Prostate gland (tissue), 2 donors: ENCODE measurements at places on chromosomes 2 and 18.

GRCh38 chr2:193980599-193980998, 1676.4 kb upstream of the SLC39A10 start:
- no peak for DNase-seq

- no peak for DNase-seq
These were observed 7.2 kb upstream of the PUM2 start for GRCh38 chr2:20357638-20358389.

GRCh38 chr2:89850881-89851582, 1159.6 kb downstream of the RPIA start:
- no peak for DNase-seq

- DNase-seq = no peak
These were observed 102.9 kb downstream of the TANC1 start for GRCh38 chr2:159071190-159071915.

DNA sequence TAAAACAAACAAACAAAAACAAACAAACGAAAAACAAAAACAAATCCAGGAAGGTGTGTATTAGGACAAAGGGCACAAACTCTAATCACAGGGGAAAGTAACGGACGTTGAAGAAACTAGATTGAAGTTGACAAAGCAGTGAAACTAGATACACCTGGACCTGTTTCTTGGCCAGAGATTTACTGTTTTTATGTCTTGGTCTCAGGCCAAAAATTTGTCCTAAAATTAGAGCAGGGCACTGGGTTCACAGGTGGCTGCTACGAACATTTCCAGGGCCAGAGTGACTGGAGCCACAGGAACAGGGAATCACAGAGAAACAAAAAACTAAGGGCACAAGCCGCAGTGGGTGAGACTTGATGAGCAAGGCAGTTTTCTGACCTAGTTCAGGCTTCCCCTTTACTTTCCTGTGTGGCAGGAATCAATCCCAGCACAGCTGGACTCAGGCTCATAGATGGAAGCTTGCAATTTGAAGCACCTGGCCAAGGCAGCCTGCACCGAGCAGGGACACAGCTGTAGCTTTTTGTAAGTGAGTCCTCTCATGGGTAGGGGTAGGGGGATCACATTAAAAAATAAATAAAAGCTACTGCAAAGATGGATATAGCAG, 329.4 kb downstream of the DLGAP1 start:
- no peak for DNase-seq

- no peak for DNase-seq
These were observed 485.4 kb downstream of the TNS1 start for GRCh38 chr2:217517402-217517801.

GRCh38 chr18:49094979-49095632, 144.3 kb upstream of the SMAD7 start:
- no peak for DNase-seq

DNA sequence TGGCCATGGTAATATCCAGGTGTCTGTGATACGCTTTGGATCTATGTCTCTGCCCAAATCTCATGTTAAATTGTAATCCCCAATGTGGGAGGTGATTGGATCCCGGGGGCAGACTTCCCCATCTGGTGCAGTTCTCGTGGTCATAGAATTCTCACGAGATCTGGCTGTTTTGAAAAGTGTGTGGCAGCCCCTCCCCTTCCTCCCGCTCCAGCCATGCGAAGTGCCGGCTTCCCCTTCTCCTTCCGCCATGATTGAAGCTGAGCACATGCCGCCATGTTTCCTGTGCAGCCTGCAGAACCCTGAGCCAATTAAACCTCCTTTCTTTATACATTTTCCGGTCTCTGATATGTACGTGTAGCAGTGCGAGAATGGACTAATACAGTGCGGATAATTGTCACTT, 42.5 kb downstream of the GPC1 start:
- DNase-seq = no peak

DNA sequence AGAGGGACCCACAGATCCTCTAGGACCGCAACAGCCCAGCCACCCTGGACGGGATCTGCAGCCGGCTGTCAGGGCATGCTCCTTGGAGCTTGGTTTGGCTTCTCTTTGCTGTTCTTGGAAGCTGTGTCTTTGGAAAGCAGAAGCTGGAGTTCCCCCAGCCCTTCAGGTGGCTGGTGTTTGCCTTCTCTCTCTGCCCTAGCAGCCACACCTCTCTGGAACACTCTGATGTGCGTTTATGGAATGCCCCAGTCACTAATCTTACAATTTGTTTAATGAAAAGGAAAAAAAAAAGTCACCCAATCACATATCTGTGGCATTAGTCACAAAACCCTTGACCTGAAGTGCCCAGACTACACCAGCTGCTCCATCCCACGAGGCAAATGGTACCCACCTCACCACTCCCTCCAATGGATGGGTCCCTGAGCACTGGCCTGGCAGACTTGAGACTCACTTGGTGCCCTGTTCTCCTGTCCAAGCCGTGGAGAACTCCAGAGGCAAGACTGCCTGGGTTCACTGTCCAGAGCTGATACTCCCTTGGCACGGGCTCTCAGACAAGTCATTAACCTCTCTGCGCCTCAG, 70.2 kb upstream of the DAPL1 start:
- peak; percentile 76 for DNase-seq

DNA sequence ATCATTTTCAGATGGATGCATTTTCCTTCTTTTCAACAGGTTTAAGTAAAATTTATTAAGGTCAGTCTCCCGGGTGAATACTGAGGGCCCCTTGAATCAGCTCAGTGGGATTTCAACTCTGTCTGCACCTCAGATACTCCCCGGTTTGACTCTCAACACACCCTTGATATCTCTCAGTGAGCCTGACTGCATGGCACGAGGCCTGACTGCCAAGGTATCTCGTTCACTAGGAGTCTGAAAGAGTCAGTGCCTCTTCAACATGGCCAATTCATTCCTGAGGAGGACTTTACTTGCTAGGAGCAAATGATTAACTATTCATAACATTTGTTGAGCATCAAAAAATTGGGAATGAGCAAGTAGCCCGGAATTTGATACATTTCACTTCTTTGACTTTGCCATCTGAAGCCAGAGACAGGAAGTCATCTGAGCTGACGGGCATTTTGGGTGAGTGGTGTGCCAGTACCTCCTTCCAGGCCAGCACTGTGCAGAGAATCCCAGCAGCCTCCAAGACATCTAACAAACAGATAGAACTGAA, 81.0 kb downstream of the VAPA start:
- DNase-seq = no peak
